ENCODE measurements at places on chromosomes 1 and 21.

GRCh38 chr1:185808631-185809030, 74.4 kb downstream of the HMCN1 start:
- no peak for DNase-seq

DNA sequence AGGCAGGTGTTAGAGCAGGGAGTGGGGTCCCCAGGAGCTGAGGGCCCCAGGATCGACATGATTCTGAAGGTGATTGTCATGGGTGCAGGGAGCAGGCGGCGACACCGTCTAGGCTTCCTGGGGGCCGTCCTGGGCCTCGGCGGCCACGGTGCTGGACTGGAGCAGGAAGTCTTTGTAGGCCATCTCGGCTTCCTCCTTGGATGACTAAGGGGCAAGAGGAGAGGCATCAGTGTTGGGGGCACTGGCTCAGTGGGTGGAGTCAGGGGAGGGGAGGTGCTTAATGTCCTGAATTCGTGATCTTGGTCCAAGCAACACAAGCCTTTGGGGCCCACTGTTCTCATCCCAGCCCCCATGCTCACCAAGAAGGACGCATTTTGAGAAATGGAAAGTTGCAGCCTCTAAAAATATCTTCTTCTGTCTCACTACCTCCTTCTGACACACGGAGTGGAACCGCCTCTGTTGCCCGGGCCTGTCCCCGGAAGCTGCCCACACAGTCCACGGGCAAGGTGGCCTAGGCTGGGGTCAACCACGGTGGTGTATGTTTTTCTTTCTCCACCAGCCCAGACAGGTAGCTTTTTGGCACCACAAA, 8.6 kb upstream of the FCMR start:
- no peak for DNase-seq

- DNase-seq: no peak
These were observed 362.2 kb upstream of the LYPLAL1 start for GRCh38 chr1:218811497-218811896.

- no peak for DNase-seq
These were observed 44.2 kb downstream of the KLHL20 start for GRCh38 chr1:173758980-173759379.

DNA sequence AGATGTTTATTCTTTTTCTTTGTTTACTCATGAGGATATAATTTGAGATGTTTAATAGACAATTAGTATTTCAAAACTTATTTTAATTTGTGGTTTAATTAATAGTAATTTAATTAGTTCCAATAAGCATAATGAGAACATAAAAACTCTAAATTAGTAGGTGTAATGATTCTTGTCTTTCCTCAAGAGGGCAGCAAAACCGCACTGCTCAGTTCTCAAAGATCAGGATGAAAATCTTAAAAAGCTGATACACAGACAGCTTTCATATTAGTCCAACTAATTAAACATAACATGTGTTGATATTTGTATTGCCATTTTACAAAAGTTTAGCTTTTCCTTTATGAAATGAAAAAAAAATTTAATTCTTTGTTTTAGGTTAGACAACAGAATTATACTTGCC, 106.7 kb upstream of the C21orf91 start:
- no peak for DNase-seq

DNA sequence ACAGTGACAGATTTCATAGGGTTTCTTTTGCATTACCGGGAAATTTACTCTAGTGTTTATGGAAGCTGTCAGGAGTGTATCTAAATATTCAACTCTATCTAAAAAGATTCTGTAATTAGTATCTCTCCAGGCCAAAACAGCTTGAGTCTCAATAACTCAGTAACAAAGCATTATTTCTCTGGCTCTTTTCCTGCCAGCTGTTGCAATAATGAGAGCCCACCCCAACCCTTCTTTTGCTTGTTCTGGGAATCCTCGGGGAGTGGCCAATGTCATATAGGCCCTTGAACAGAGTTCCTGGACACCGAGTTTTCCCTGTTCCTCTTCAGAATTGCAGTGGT, 120.1 kb upstream of the SGIP1 start:
- no peak for DNase-seq

DNA sequence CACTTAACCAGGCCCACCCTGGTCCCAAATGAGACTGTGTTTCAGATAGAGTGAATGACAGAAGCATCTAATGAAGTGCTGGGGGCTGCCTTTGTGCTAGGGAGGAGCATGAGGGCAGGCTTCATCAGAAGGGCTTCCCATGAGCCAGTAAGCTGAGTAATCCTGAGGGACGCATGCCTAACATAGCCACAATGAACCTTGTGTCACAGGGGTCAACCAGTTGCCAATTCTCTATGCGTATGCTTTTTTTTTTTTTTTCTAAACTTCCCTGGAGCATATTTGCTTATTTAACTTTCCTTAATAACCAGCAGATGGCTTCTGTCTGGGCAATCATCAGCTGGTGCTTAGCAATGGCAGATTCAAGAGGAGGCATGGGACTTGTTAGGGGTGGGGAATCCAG, 25.5 kb upstream of the CYP2J2 start:
- DNase-seq: no peak

DNA sequence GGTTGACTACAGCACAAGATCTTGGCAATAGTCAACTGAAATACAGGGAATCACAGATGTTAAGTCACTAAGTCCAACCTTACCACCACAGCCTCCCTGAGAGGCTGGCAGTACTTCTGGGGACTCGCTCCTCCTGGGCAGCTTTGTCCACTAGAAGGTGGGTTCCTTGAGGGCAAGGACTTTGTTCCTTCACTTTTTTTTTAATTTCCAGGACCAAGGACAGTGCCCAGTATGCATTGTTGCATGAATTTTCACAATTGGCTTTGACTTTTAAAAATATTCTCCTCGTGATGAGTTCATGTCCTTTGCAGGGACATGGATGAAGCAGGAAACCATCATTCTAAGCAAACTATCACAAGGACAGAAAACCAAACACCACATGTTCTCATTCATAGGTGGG, 96.7 kb upstream of the IGSF21 start:
- DNase-seq: peak; percentile 3

GRCh38 chr1:83017701-83018100, 981.2 kb downstream of the TTLL7 start:
- no peak for DNase-seq

DNA sequence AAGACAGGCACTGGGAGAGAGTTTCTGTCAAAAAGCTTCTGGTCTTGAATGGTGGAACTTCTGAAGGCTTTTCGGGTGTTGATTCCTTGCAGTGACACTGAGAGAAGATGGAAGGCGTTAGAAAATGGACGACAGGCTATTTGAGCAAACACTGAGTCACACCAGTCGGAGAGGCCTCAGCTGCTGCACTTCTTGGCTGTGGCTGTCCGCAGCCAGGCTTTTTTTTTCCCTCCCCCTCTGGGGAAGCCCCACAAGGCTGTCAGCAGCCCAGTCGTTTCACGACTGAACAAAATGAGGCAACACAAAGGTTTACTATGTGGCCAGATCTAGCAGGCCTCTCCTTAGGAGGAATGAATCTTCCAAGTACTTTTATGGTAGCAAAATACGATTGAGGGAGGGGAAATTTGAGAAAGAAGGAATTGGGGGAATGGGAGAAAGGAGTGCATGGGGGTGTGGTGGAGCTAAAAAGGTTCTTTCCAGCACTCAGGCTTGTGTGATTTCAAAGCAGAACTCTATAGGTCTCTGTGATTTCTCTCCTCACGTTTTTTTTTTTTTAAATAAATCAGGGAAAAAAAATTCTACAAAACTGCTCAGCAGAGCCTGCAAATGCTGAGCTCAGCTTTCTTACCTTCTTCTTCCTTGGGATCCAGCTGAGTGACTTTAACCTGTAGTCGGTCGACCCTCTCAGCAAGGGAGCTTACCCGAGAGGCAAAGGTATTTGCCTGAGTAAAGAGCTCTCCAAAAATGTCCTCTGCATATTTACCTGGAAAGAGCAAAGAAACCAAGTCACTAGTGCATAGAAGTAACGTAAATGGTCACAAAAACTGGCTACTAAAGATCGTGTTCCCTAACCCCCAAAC, 26.1 kb downstream of the GPR3 start:
- no peak for DNase-seq

DNA sequence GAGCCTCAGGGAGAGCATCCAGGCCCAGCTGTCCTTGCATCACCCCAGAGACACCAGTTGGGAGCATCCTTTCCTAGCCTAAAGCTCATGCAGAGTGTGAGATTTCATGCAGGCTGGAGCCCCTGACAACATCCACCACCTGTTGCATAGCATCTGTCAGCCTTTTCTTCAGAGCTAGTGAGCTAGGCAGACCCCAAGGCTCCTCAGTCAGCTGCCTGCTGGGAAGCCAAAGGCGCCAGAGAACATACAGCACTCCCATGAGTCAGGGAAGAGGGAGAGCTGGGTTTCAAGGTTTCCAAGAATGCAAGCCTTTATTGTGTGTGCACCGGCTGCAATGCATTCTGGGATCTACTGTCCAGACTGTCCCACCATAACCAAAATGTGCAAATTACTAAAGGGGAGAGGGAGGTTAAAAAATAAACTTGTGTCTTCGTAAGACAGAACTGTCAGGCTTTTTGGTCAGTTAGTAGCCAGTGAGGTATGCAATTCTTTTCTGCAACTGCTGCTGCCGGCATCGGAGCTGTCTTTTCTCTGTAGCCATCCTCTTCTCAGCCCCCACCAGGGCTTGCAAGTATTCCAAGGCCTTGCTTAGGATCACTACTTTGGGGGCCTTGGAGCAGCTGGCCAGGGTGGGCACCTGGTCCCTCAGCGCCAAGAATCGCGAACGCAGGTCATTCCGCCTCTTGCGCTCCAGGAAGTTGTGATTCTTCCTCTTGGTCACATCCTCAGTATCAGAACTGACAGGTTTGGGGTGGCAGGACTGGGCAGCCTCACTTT, 4.6 kb downstream of the MYCL start:
- DNase-seq: no peak

DNA sequence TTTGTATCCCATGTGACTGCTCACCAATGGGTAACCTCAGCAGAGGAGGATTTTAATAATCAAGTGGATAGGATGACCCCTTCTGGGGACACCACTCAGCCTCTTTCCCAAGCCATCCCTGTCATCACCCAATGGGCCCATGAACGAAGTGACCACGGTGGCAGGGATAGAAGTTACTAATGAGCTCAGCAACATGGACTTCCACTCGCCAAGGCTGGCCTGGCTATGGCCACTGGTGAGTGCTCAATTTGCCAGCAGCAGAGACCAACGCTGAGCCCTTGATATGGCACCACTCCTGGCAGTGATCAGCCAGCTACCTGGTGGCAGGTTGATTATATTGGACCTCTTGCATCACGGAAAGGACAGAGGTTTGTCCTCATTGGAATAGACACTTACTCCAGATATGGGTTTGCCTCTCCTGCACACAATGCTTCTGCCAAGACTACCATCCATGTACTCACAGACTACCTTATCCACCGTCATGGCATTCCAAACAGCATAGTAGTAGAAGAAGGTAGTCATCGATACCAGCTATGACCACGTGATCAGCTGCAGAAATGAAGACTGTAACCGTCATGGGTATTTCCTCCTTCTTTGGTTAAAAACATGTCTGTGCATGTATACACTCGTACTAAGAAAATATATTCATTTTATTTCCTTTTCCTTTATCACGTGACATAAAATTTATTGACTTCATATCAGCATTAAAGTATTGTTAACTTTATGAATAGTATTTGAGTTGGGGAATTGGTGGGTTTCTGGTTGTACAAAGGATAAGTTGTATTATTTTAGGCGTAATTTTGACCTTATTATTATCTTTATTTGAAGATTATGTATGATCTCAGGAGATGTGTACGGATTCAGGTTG, 562.6 kb downstream of the PTPRU start:
- DNase-seq: no peak
